Activated naive CD4-positive, alpha-beta T cell treated with anti-CD3 and anti-CD28 coated beads, Interleukin-2, amount 50 U/mL, for 72 hours (primary cell): ENCODE measurements at places on chromosomes 1 and 21.

GRCh38 chr1:204731509-204731908 lies 46.0 kb upstream of the LRRN2 start:
- no peak for DNase-seq

DNA sequence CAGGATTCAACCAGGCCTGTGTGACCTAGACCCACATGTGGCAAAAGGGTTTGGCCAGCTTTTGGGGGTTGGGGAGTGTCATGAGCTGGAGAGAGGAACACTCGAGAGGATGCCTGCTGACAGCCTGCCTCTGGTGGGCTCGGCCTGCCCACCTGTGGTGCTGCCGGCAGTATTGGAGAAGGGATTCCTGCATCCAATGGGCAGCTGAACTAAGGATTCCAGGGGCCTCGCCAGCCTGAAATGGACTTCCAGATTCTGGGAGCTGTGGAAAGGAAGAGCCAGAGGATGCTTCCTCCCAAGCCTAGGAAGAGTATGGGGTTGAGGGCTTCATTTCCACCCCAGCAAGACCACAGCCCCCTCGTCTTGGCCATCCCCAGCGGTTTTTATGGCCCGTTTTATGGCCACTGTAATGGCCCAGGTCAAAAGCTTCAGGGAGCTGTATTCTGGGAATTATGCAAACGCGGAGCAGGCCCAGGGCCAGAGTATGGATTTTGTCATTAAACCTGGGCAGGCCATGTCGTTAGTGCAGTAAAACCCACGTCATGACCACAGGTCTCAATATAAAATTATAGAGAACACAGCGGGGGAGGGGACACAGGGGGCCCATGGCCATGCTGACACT lies 63.6 kb downstream of the TMEM53 start:
- DNase-seq = no peak

GRCh38 chr1:183912265-183912886 lies 107.5 kb downstream of the RGL1 start:
- DNase-seq = no peak

DNA sequence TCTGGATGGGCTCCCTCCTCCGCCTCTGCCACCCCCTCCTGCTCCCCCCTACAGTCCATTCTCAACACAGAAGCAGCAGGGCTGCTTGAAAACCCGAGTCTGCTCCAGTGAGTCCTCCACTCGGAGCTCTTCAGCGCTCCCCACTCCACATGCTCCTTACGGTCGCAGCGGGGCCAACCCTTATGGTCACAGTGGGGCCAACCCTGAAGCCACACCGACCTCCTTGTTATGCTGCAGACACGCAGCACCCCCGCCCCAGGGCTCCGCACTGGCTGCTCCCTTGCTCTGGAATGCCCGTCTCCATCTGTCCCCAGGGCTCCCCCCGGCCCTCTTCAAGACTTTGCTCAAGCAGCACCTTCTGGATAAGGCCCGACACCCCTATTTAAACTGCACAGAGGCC lies 22.6 kb downstream of the GPR157 start:
- DNase-seq = no peak

- DNase-seq = no peak
Observed at GRCh38 chr1:195568389-195568788, 1039.9 kb downstream of the KCNT2 start.

- DNase-seq = no peak
Observed at GRCh38 chr1:40919475-40920011, 57.4 kb upstream of the CITED4 start.

DNA sequence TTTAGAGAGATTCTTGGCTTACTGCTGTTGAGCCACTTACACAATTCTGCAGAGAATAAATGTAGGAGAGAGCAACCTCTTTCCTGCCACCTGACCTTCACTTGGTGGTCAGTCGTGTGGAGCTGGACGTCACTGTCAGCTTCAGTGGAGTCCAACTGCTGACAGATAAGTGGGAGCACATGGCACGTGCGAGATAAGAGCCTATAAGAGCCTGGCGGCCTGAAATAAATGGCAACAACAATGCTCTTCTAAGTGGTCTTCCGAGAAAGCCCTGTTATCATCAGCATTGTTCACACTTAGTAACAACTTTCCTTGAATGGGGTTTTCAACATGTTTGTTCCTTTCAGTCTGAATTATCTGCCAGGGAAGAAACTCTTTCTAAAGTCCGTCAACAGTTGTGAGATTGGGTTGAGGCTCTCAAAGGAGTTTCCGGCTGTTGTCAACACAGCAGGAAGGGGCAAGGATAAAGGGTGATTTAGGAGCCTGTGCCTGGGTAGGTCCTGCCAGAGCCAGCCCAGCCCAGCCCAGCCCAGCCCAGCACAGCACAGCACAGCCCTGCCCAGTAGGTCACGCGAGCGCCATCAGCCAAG lies 57.2 kb upstream of the RUNX1 start:
- no peak for DNase-seq

- DNase-seq = no peak
Observed at GRCh38 chr1:216054600-216054999, 368.6 kb downstream of the USH2A start.
